ENCODE measurements at places on chromosomes 13 and 19.

DNA sequence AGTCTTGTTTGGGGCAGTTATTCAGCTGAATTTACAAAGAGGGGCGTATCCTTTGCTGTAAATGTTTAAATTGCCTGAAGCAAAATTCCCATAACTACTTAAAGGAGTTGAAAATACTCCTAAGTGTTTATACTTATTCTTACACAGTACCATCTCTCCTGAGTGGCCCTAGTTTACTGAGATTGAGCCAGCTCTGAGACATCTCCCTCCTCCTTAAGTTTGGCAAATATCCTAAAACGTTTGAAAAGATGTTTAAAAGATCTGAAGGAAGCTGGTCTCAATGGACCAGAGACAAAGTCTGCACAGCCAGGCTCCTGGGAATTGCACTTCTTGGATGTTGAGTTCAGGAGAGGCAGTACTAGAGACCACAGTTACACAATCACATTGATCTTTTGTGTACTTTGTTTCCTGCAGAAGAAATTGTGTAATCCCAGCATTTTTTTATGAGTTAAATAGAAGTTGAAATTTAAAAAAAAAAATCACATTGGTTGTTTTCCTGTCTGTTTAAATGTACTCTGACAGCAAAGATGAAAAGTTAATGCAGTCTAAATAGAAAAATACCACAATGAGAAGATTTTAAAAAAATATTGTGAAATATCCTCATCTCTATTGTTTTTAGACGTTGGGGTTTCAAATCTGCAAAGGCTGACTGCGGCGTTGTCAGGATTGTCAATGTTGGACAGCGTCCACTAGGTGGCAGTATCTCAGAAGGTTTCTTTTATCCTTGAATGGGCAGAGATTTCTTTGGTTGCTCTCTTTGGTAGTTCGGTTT, 20.7 kb downstream of the TNFSF11 start:
- peak; percentile 33 for DNase-seq

GRCh38 chr13:109204657-109205056, 575.2 kb downstream of the MYO16 start:
- DNase-seq, result peak; percentile 15

GRCh38 chr19:32928806-32929205, 43.0 kb downstream of the CEP89 start:
- peak; percentile 62 for DNase-seq

DNA sequence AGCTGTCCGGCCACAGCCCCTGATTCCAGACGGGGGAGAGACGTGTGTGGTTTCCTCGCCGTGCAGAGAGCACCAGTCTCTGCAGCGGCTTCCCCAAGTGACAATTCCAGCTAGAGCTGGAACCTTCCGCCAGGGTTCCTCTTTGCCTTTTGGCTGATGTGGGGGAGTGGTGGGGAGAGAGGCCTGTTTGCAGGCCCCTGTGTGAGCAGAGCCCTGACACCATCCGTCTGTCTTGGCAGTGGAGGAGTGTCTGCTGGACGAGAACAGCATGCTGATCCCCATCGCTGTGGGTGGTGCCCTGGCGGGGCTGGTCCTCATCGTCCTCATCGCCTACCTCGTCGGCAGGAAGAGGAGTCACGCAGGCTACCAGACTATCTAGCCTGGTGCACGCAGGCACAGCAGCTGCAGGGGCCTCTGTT, 25.0 kb downstream of the LAMP1 start:
- no peak for DNase-seq

GRCh38 chr19:43754253-43754502, 584 bp downstream of the SMG9 start:
- DNase-seq, result no peak

GRCh38 chr13:102877303-102877702, 31.5 kb downstream of the ERCC5 start:
- no peak for DNase-seq

- no peak for DNase-seq
Measured at GRCh38 chr13:44440046-44440608, 66.5 kb downstream of the SERP2 start.

DNA sequence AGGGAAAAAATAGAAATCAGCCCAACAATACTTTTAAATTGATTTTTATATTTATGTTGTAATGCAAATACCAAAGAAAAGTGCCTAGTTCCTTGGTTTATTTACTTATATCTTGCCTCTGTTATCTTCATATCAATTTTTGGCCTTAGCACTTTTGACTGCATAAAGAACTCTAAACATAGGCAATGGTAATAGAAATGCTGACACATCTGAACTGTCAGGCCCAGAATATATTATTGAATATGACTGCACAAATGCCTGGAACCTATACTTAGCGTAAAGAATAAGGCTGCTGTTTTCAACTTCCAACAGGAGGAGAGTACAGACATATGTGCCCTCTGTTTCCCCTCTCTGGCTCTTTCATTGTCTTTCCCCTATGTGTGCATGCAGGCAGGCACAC, 91.1 kb downstream of the DNAJC15 start:
- no peak for DNase-seq

GRCh38 chr19:45615795-45616703, 14.0 kb upstream of the GPR4 start:
- DNase-seq, result peak; percentile 85

DNA sequence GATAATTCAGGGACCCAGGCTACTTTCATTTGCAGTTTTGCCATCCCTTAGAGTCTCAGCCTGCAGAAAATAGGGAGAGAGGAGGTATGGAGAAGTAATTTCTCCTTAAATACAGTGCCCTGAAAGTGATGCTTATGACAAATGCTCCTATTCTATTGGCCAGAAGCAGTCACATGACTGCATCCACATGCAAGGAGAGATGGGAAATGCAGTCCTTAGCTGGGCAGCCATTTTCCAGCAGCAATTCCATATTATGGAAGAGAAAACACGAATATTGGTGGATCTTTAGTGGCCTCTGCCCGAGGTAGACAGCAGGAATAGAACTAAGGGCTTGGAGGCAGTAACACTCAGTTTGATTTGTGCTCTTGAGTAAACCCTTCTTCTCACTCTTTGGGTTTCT, 39.4 kb downstream of the VAV1 start:
- DNase-seq, result peak; percentile 39

DNA sequence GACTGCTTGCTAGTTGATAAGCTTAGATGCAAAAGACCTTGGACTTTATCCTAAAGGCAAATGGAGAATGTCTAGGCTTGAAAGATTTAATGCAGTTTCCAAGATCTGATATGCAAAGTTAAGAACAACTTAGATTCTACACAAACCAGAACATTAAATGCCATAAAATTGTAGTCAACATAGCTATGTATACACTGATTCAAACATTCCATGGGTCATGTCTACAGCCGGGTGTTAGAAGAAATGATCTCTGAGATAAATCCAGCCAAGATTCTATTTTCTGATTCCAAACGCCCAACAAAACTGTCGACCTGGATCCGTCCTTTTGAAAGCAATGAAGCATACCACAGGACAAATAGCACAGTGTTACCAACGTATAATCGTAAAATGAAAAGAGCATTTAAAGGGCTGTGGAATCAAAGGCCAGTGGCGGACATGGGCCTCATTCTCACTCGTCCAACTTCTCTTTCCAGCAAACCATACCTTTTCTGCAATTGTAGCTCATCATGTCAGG, 52.7 kb downstream of the KCTD12 start:
- no peak for DNase-seq

DNA sequence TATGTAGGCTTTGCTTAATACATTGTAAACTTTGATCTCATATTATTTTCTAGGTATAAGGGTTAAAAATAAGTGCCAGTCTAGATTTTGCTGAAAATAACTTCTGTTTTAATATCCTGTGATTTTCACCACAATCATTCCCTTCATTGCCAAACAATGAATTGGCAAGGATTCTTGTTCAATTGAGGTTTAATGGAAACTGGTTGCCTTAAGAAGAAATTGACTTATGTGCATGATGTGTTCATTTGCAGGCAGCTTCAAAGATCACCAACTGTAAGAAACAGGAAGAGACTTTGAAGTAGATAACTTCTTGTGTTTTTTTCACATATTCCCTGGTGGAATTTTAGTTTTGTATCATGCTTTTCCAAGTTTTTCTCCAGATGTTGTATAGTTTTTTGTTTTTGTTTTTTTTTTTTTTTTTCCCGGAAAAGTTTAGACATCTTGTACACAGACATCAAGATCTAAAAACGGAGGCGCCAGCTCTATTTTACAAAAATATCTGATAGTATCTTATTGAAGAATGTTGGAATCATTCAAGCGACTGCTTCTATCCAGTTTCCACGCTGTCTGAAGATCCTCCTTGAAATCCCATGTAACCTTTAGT, 108.3 kb downstream of the POSTN start:
- DNase-seq, result no peak

GRCh38 chr19:57623091-57623490, 9.0 kb downstream of the ZNF134 start:
- no peak for DNase-seq

DNA sequence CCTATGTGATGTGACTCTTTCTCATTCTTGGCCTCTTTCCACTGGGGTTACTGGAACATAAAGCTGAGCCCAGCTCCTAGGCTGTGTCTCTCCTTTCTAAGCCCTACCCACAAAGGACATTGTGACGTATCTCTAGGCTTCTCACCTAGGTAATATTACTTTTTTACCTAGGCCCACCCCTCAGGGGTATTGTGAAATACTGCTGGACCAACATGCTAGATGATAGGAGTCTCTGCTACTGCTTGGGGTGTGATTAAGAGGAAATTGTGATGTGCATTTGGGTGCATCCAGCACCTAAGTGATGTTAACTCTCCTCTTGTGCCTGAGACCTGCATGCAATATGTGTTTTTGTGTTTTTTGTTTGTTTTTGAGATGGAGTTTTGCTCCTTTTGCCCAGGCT, 22.8 kb upstream of the ZNF254 start:
- no peak for DNase-seq

DNA sequence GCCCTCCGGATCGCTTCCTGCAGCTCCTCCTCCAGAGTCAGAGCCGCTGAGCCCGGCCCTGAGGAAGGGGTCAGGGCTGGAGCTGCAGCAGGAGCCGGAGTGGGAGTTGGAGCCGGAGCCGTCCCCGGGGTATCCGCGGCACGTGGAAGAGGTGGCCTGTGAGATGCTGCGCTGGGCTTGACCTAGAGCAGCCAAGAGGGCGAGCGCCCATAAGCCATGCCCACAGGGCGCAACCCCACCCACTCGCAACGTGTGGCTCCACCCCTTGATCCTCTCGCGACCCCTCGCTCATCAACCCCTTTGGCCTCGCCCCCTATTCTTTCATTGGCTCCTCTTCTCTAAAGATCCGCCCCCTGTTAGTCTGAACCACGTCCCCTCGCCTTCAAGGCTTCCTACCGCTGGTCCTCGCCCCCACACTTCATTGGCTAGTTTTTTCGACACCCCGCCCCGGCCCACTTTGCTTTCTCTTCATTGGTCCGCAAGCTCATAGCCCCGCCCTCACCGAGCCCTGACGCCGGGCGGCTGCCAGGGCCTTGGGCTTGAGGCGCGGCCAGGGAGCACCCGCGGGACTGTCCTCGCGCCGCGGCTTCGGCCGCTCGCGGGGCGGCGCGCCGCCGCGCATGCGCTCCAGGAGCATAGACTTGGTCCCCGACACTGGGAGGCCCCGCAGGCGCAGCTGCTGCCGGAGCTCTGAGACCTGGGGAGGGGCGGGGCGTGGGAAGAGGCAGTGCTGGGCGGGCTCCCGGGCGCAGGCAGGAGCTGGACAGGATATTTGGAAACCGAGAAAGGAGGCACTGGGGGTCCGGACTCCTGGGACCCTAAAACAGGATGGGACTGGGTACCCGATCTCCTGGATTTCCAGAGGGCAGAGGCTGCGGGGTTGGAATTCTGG, 5.4 kb downstream of the MAMSTR start:
- DNase-seq, result peak; percentile 99

GRCh38 chr19:58552655-58553054, 2.2 kb downstream of the CHMP2A start:
- no peak for DNase-seq

GRCh38 chr13:59710996-59711701, 452.6 kb downstream of the DIAPH3 start:
- no peak for DNase-seq

DNA sequence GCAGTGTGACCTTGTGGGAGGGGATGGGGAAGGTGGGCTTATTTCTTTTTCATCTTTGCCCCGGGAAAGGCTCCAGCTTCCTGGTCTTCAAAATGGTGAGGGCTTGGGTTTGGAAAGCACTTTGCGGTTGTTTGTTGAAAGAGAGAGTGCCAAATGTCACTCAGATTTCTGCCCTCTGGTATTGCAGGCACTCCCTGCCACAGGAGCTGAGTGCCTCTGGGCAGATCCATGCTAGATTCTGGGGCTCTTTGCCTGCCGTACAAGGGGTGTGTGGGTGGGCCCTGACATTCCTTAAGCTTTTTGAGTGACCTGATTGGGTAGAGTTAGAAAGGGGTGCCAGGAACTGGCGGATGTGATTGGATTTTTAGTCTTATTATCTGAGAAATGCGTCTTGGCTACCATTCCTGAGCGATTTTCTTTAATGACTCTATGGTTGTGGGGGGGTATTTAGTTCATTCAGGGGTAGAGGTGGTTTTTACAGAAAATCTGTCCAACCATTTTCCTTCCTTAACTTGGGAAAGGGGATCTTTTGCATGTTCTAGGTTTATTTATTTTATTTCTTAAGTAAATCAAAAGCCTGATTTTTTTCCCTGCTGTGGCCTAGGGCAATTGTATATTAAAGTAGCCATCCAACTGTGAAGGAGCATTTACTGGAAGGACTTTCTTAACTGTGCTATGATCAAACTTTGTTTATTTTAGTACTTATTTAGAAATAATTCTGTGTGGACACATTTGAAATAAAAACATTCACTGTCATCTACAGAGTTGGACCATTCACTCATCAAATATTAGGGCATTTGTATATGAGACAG, 3.2 kb downstream of the ARHGAP35 start:
- peak; percentile 32 for DNase-seq

DNA sequence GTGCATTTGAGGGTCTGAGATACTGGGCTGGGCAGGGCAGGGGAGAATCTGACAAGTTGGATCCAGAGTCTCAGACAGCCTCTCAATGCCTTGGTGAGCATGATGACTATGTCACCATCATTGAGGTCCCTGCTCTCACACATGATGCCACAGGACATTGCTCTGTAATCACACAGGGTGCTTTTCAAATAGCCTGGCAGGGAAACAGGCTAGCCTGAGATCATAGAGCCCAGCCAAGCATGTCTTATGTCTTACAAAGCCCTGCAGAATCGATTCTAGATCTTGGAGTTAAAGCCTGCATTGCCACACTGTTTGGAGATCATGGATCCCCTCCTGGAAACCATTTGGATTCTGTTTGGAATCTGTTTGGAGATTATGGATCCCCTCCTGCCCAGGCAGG, 5.3 kb downstream of the KCNN1 start:
- DNase-seq, result no peak

DNA sequence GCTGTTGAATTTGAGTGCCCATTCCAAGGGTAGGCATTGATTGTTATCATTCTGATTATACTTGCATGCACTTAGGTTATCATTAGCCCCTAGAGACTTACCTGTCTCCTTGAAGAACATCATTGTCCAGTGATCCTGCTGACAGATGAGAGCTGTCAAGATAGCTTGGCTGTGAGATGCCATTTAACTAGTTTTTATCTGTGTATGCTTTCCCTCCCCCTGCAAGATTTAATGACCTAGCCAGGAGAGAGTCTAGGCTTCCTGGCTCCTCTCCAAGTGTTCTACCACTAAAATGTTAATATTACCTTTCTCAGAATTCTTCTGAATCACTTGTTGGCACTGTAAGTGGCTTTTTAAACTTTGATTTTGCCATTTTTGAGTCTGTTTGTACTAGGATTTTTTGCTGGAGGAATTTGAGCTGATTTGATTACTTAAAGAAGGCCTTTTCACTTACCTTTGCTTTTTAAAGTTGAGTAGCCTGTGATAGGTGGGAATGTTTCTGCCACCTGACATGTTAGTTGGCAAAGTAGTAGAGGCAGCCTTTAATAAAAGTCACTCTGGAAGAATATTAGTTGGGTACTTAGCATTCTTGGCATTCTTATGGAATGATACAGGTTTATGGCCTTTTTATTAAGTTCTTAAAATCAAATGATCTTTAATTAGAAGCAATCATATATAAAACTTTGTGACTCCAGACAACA, 41.1 kb downstream of the ARHGAP35 start:
- no peak for DNase-seq

Data from DMS153 (cell line).